ENCODE measurements at places on chromosomes 6 and 20.

- H3K4me3 ChIP-seq = no peak overlapping the region
- DNase-seq = peak; percentile 60
- H3K36me3 ChIP-seq = no peaks in the 10 kb centered on the region
- H3K27ac ChIP-seq = no peak overlapping the region
- no peaks in the 10 kb centered on the region for H3K27me3 ChIP-seq
These were observed 32.5 kb downstream of the MUC22 start for GRCh38 chr6:31042806-31043205.

- no peak overlapping the region for H3K27ac ChIP-seq
- no peak overlapping the region for H3K4me3 ChIP-seq
- H3K27me3 ChIP-seq = no peaks in the 10 kb centered on the region
- H3K4me1 ChIP-seq = no peaks in the 10 kb centered on the region
- peak; percentile 62 for DNase-seq
- H3K36me3 ChIP-seq = no peaks in the 10 kb centered on the region
These were observed 156.9 kb downstream of the VEGFA start for GRCh38 chr6:43926634-43927531.

GRCh38 chr6:143329323-143329722 lies 121.2 kb downstream of the ADAT2 start:
- no peaks in the 10 kb centered on the region for H3K27me3 ChIP-seq
- H3K4me3 ChIP-seq = no peak overlapping the region
- no peak overlapping the region for H3K27ac ChIP-seq
- H3K36me3 ChIP-seq = no peaks in the 10 kb centered on the region

GRCh38 chr6:106743612-106744011 lies 114.2 kb downstream of the QRSL1 start:
- no peak for DNase-seq
- no peaks in the 10 kb centered on the region for H3K27me3 ChIP-seq
- no peak overlapping the region for H3K27ac ChIP-seq
- H3K4me1 ChIP-seq = no peaks in the 10 kb centered on the region
- no peaks in the 10 kb centered on the region for H3K36me3 ChIP-seq

DNA sequence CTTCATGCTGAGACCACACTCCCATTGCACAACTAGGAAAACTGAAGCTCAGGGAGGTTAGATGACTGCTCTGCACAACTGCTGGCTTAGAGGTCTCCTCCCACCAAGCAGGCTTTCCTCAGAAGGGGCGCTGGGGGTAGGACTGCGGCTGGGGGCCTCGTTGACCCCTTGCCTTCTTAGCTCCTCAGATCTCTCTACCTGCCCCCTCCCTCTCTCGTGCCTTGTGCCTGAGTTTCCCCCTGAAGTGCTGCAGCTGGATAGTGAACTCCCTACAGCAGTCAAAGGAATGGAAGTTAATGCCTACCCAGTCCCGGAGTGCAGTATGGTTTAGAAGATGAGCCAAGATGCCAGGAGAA lies 149.8 kb downstream of the GRM4 start:
- peaks cover 3% of the 10 kb centered on the region for H3K4me1 ChIP-seq
- peaks cover 3% of the 10 kb centered on the region for H3K27me3 ChIP-seq
- no peaks in the 10 kb centered on the region for H3K36me3 ChIP-seq
- H3K4me3 ChIP-seq = no peak overlapping the region
- H3K27ac ChIP-seq = no peak overlapping the region

- no peaks in the 10 kb centered on the region for H3K4me1 ChIP-seq
- no peak for DNase-seq
- no peaks in the 10 kb centered on the region for H3K36me3 ChIP-seq
- H3K27ac ChIP-seq = no peak overlapping the region
- no peaks in the 10 kb centered on the region for H3K27me3 ChIP-seq
These were observed 36.4 kb downstream of the TGM2 start for GRCh38 chr20:38128691-38129090.

DNA sequence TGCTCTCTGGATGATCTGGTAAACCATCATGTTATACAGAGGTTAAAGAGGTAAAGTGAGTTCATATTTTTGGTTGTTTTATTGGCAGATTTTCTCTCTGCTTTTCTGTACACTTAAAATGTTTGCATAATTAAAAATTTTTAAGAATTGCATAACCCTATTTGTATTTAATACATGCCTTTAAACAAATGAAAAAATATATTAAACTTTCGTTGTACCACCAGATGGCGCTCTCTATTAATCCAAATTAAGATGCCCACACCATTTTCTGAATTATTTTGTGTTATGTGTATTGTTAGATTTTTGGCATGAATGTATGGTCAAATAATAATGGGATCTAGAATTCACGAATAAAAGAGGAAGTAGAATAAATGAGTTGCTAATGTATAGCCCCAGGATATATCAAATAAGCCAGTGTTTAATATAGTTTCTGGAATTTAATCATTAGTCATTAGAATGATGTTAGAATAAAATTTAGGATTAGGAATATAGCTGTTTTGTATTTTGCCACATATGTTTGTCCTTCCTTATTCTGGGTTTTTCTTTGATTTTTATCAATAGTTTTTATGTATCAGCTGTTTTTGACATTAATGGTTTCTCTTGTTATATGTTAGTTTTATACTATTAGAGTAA lies 38.9 kb downstream of the SMAP1 start:
- H3K4me3 ChIP-seq = no peak overlapping the region
- no peak overlapping the region for H3K27ac ChIP-seq
- H3K4me1 ChIP-seq = no peaks in the 10 kb centered on the region
- no peaks in the 10 kb centered on the region for H3K36me3 ChIP-seq
- H3K27me3 ChIP-seq = no peaks in the 10 kb centered on the region
- no peak for DNase-seq

- H3K36me3 ChIP-seq = no peaks in the 10 kb centered on the region
- no peak for DNase-seq
- no peak overlapping the region for H3K27ac ChIP-seq
- no peak overlapping the region for H3K4me3 ChIP-seq
- H3K27me3 ChIP-seq = no peaks in the 10 kb centered on the region
These were observed 61.6 kb downstream of the MDGA1 start for GRCh38 chr6:37636116-37636515.
